NCI-H2029 treated with DMSO at 0.1 percent for 48 hours (cell line): ENCODE measurements at places on chromosomes 2 and 18.

DNA sequence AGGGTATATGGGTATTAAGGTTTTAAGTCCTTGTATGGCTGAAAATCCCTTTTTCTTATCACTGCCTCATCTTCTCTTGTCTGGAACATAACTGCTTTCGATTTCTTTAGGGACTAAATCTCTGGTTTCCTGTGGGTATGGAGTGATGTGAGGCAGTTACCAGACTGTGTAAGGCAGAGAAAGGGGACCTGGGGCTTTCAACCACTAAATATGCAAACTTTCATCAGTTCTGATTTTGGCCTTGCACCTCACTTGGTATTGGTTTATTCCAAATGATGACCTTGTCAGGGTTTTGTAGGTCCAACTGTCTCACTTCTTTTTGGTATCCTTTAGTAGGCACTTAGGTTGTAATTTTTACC lies 9.3 kb downstream of the MAP4K4 start:
- no peak for DNase-seq

GRCh38 chr2:1505031-1505441 lies 91.8 kb downstream of the TPO start:
- DNase-seq = no peak

DNA sequence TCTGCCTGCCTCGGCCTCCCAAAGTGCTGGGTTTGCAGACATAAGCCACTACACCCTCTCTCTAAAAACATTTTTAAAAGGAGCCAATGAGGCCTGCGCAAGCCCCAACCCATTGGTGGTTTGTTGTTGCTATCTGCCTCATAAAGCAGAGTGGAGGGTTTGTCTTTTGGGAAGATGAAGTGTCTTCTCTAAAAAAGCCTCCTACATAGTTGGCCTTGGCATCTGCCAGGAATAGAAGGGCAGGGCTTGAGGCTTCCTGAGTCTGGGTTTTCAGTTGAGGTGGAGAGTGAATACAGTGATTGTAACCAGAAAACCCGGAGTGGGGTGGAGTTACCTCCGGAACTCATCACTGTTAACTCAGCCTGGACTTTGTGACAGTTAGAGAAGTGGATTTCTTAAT lies 5.9 kb upstream of the STARD7 start:
- no peak for DNase-seq

- DNase-seq = no peak
Observed at GRCh38 chr18:5909125-5909524, 13.8 kb upstream of the TMEM200C start.

DNA sequence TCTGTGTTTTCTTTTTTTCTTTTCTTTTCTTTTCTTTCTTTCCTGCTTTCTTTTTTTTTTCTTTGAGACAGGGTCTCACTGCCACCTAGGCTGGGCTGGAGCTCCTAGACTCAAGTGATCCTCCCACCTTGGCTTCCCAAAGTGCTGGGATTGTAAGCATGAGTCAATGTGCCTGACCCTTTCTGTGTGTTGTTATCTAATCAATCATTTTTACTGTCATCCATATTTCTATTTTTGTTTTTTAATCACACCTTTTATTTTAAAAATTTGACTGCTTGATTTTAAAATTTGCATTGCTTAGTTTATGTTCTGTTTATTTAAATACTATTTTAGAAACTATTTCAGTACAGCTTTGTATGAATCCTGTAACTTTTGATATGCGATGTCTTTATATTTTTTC lies 19.2 kb downstream of the LCLAT1 start:
- DNase-seq = no peak

DNA sequence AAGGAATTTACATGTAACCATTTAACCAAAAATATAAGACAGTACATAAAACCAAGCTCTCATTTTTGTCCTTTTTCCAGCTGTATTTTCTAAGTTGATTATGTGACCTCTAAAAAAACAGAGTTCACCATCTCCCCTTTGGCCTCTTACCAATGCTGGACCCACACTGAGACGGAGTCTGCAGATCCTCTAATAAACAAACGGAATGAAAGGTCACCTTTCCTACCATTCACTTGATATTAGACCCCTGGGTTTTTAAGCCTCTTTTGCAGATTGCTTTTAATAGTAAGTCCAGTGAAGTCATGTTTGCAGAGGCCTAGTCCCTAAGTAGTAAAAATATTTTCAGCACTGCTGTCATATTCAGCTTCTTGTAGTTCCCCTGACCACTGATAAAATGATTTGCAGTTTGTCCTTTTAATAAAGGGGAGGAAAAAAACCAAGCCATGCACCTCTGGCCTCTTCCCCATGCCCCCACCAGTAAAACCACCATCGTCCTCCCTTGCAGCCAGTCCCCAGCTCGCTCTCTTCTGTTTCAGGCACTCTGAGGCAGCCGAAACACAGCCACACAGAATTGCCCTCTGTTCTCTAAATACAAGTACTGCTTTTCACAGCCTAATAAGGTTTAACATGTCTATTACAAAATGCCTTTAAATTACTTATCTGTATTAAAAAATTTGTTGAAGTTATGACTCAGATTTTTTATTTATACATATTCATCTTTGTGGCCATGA lies 427.5 kb downstream of the PARD3B start:
- no peak for DNase-seq

DNA sequence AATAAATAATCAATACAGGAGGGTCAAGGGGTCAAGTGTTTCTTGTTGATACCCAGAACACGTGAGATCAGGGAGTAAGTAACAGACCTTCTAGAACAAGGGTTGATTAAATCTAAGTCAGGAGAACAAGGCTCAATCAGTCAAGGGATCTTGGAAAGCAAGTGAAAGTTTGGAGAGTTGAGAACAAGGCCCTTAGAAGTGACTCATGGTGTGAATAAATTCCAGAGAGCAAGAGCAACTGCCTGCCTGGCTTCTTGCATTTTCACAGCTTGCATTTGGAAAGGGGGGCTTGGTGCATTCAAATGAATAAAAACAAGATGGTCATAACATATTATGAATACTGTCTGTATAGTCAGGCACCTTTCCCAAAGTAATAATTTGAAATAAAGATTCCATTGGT lies 256.1 kb downstream of the DPP10 start:
- no peak for DNase-seq

DNA sequence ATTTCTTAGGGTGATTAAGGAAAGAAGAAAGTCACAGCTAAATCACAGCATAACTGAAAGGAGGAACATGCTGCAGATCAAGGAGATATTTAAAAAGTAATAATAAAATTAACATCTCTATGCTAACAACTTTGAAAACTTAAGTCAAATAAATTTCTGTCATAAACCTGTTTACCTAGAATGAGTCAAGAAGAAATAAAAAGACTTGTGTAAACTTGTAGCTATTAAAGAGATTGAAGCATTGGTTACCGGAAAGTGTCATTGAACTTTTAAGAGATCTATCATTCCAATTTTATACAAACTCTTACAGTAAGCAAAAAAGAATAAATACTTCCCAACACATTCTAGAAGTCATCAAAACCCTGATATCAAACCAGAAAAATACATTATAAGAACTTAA lies 520.1 kb upstream of the SYT4 start:
- DNase-seq = no peak

DNA sequence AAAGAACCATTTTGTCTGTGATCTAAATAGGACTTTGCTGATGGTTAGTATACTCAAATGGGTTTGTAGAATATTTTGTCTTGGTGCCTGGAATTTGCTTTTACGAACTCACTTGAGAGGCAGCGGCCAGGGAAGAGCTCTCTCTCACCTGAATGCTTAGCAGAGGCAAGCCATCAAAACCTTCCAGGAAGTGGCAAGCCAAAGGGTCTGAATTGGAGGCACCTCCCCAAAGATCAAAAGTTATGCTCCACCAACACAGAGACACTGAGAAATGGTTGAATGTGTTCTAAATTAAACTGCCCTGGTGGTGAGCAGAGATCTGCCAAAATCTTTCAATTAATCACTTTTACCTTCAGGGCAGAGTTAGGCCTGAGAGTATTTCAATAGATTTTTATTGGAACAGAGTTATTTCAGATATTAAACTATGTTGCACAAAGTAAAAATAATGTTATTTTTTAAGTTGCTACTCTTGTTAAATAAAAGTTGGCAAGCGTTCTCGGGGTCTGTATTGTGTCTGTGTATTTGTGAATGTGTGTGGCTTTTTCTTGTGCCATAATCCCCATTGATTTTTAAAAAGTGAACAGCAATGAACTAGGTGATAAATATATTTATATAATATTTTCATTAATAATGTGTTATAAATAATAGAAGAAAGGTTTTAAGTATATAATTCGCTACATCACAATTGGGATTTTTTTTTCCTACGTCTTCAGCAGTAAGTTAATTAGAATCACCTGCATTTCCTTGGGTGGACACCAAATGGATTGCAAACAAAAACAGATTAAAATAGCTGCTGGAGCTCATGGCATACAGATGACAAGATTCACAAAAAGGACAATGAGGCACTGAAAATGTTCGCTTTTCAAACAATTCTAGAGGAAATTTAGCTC lies 416.1 kb downstream of the ARHGAP15 start:
- no peak for DNase-seq

DNA sequence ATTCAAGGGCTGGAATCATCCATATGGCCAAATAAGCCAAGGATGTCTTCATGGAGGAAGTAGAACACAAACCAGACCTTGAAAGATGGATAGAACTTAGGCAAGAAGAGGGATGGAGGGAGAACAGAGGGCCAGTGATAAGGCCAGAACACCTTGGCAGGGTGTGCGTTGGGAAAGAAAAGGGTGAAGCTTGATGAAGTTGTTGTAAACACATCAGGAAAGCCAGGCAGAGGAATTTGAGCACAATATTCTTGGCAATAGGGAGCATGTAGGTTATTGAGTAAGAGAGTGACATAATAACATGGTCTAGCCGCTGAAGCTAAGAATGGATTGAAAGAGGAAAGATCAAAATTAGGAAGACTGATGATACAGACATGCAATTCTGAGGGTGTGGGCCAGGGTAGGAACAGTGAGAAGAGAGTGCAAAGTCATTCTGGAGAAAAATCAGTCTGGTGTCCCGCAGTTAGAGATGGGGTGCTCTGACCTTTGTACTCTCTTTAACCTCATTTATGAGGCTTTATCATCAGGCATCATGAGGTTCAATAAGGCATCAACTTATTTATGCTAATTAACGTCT lies 41.0 kb downstream of the SLC14A2 start:
- DNase-seq = no peak

- DNase-seq = no peak
Observed at GRCh38 chr2:48395658-48396057, 134.3 kb upstream of the STON1 start.

GRCh38 chr2:65767946-65768345 lies 335.5 kb upstream of the SPRED2 start:
- no peak for DNase-seq

DNA sequence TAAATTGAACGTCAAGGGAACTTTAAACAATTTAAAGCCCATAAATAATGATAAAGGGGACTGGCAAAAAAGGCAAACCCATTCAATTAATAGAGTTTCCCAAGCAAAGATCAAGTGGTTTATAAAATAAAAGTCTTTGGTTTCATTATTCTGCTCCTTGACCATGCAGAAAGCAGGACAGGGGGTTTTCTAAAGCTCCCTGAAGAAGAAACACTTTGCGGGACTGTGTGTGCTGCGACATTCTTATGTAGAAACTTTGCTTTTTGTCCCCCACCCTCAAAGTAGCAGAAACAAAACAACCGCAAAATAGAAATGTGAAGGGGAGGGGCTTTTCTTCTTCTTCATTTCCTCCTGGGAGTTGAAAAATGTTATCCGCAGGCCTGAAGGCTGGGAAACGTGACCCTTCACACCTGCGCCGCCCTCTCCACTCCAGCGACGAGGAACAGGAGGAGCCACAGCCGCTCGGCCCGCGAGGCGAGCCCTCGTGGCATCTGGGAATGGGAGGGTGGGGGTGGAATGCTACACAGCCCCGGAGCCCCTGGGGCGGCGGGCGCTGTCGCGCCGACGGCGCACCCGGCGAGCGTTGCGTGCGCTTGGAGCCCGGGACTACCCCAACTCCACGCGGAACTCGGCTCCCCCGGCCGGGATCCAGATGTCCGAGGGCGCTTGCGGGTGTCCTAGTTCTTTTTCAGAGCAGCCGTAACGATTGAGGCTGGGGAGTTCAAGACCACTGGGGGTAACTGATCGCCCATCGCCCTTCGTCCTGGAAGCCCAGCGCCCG lies 4.3 kb upstream of the GBX2 start:
- DNase-seq = no peak

GRCh38 chr18:52394602-52395001 lies 54.6 kb downstream of the DCC start:
- no peak for DNase-seq

DNA sequence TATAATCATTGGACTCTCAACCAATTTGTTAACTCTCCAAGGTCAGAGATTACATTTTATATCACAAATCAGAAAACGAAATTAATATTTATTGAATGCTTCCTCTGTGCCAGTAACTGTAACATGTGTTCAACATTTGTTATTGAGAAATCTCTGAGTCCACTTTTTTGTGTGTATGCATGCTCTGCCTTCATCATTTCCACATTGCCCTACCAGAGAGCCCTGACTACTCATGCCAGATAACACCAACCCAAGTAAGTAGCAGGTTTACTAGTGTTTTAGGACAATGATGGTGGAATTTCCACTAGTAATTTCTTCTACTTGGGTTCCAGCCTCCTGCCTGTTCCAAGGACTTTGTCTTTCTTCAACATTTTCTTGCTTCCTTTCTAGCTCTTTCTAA lies 14.2 kb upstream of the FAP start:
- DNase-seq = no peak

DNA sequence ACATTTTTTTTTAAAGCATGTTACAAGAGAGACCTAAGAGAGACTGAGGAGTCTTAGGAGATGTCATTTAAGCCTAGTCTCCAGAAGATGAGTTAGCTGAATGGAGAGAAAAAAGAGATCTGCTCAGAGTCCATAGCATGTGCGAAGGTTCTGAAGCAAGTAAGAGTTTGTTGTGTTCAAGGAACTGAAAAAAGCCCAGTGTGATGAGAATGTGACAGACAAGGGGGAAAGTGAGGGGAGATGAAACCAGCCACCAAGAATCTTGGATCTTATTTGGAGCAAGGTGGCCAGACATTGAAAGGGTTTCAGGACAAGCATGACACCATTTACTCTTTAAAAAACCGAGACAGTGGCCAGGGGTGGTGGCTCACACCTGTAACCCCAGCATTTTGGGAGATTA lies 5.2 kb upstream of the MOB1A start:
- DNase-seq = no peak

DNA sequence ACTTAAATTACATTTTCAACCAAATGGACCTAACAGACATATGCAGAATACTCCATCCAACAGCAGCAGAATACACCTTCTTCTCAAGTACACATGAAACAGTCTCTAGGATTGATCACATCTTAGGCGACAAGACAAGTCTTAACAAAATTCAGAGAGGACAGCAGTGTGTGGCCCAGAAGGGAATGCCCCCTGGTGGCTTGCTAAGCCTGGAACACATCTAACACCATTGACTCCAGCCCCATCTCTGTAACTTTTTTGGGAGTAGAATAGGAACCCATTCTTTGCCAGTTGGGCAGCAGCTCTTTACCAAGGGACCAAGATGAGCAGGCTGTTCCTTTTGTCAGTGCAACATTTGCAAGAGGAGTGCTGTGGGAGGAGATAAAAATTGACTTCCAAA lies 249.9 kb downstream of the PLCL1 start:
- DNase-seq = no peak

DNA sequence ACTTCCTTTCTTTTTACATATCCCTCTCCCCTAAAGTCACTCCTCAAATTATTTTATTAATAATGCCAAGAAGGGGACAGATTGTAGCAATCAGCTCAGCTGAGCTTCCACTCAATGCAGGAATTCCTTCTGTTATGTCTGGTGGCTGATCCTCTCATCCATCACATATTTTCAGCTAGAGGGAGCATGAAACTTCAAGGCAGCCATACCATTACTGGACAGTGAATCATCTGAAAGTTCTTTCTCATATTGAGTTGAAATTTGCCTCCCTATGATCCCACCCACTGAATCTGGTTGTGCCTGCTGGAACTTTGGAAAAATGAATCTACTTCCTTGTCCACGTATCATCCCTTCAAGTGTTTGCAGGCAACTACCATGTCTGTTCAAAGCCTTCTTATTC lies 11.2 kb downstream of the ZNF385B start:
- DNase-seq = no peak
